ENCODE measurements at places on chromosomes 3 and 15. TPM values are rescaled to one million over a fixed set of nuclear protein-coding genes. Genes with fewer than 3 reads are reported as not detected.

DTWD1 gene
- total RNA-seq: 10.0 TPM

PLCD1 gene
- total RNA-seq: 10.6 TPM

NCK1 gene
- total RNA-seq: 56.9 TPM

C3orf18 gene
- 11.1 TPM for total RNA-seq

HGD gene
- total RNA-seq: under 0.01 TPM

MKRN2OS gene
- total RNA-seq: not detected

PCOLCE2 gene
- 9.0 TPM for total RNA-seq

SERPINI2 gene
- not detected for total RNA-seq

MCTP2 gene
- total RNA-seq: 8.7 TPM

ZNF80 gene
- total RNA-seq: not detected

CFAP91 gene
- total RNA-seq: 2.0 TPM

TLR9 gene
- not detected for total RNA-seq

NOX5 gene
- 0.15 TPM for total RNA-seq

POLQ gene
- total RNA-seq: 5.1 TPM

KCNMB3 gene
- 1.4 TPM for total RNA-seq

CLCN2 gene
- 4.1 TPM for total RNA-seq

IQCF5 gene
- total RNA-seq: not detected

FHIT gene
- 4.8 TPM for total RNA-seq

SLC25A20 gene
- 13.0 TPM for total RNA-seq

SEMA3F gene
- total RNA-seq: not detected

CPLX3 gene
- 0.15 TPM for total RNA-seq

TBC1D21 gene
- not detected for total RNA-seq

GMNC gene
- not detected for total RNA-seq

LMAN1L gene
- not detected for total RNA-seq

TPRG1 gene
- total RNA-seq: 0.73 TPM

SLC25A38 gene
- 17.0 TPM for total RNA-seq

CCDC14 gene
- 76.6 TPM for total RNA-seq

TMEM207 gene
- total RNA-seq: not detected

CD200R1 gene
- total RNA-seq: not detected

CHST13 gene
- not detected for total RNA-seq

SOX14 gene
- not detected for total RNA-seq

CFAP92 gene
- under 0.01 TPM for total RNA-seq

GABRR3 gene
- not detected for total RNA-seq

ITIH3 gene
- total RNA-seq: not detected

AADACL2 gene
- total RNA-seq: not detected

DMXL2 gene
- total RNA-seq: 105 TPM

PIERCE2 gene
- total RNA-seq: 3.7 TPM

Measured in melanocyte of skin (primary cell).